ENCODE measurements at places on chromosomes 4 and X. TPM values are rescaled to one million over a fixed set of nuclear protein-coding genes. Genes with fewer than 3 reads are reported as not detected.

DNA sequence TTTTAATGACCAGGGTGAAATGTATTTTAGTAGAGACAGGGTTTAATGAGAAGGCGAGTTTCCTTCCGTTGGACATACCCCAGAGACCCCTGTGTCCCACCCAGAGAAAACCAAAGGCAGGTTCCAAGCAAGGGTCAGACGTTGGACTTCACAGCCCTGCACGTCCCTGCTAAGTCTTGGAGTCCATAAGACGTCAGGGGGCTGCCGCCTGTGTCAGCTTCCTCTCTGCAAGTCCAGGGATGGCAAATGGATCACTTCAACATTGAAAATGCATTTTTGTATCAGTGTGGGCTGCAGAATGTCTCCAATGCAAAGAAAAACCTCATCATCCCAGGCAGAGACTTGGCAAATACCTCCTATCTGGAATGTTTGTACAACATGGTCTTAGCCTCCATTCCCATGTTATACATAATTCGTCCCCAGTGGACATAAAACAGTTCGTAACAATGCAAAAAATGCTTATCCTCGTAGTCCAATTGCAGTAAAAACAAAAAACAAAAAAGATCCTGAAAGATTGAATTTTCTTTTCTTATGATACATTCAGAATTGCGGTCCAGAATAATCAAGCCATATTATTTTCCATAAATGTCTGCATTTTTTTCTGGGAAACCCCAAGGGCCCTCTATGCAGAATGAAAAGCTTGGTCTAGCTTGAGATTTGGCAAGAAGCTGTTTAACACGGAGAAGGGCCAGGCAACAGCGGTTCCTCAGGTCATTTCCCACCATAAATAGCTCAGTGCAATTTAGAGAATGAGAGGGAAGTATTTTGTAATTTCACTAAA is 190.9 kb downstream of the SHOX start:
- no peaks in the 10 kb centered on the region for H3K36me3 ChIP-seq
- H3K4me1 ChIP-seq, result no peaks in the 10 kb centered on the region
- no peaks in the 10 kb centered on the region for H3K27me3 ChIP-seq
- no peak overlapping the region for H3K27ac ChIP-seq
- no peak overlapping the region for H3K4me3 ChIP-seq

Gene MFAP3L
- 5.7 TPM for total RNA-seq

Gene ADH4
- total RNA-seq, result 0.31 TPM

Gene GALNT7
- total RNA-seq, result 9.6 TPM

Gene TCP11X2
- total RNA-seq, result not detected

Gene EVC2
- total RNA-seq, result 0.77 TPM

- H3K27ac ChIP-seq, result peak within 1 kb of the TSS; percentile 100
- peaks cover 41% of the 10 kb centered on the region for H3K36me3 ChIP-seq
- peak; percentile 99 for DNase-seq
Observed at GRCh38 chrX:1391707-1392375, at the start of gene SLC25A6. TSS of gene SLC25A6 (minus strand) at chrX:1392113. CDS start at chrX:1392009, 104 bp downstream.

DNA sequence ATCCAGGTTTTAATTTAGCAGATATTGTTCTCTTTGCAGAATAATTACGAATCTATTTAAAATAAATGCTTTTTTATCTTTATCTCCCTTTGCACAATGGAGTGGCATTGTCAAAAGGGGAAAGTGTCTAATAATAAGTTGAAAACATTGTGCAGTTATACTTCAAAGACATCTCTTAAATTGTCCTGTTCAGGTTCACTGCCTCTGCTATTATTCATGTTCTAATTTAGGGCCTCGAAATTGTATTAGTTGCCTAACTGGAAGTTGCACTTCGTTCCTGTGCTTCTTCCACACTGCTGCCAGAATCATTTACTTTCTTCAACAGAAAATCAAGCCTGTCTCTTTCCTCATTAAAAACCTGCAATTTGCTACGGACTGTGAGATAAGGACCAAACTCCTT is 150.5 kb upstream of the SPRY1 start:
- no peak overlapping the region for H3K4me3 ChIP-seq
- H3K36me3 ChIP-seq, result no peaks in the 10 kb centered on the region
- H3K27me3 ChIP-seq, result no peaks in the 10 kb centered on the region
- H3K27ac ChIP-seq, result peak overlapping the region; percentile 30
- peaks cover 47% of the 10 kb centered on the region for H3K4me1 ChIP-seq

Gene FAM156B
- total RNA-seq, result 6.3 TPM

DNA sequence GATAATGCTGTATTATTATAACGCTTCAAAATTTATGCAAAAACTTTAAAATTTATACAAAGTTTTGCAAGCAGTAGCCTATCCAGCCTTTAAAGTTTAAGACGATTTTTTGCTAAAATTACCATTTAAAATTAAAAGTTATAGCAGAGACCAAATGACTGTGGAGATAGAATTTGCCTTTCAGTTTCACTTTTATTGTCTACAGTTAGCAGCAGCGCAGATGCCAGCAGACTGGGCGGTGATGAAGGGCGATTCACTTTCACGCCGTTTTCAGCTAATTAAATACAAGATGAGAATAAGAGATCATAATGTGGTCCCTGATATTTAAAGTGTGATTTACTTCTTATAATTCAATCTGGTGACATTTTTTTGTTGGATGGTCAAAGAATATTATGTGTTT is 1381.5 kb upstream of the ADGRL3 start:
- H3K4me1 ChIP-seq, result no peaks in the 10 kb centered on the region
- no peaks in the 10 kb centered on the region for H3K27me3 ChIP-seq
- DNase-seq, result no peak

Gene PAGE2
- total RNA-seq, result not detected

GRCh38 chrX:49230500-49231232 is 2.5 kb downstream of the CACNA1F start:
- no peaks in the 10 kb centered on the region for H3K4me1 ChIP-seq
- no peak overlapping the region for H3K4me3 ChIP-seq
- no peaks in the 10 kb centered on the region for H3K36me3 ChIP-seq
- DNase-seq, result peak; percentile 37

DNA sequence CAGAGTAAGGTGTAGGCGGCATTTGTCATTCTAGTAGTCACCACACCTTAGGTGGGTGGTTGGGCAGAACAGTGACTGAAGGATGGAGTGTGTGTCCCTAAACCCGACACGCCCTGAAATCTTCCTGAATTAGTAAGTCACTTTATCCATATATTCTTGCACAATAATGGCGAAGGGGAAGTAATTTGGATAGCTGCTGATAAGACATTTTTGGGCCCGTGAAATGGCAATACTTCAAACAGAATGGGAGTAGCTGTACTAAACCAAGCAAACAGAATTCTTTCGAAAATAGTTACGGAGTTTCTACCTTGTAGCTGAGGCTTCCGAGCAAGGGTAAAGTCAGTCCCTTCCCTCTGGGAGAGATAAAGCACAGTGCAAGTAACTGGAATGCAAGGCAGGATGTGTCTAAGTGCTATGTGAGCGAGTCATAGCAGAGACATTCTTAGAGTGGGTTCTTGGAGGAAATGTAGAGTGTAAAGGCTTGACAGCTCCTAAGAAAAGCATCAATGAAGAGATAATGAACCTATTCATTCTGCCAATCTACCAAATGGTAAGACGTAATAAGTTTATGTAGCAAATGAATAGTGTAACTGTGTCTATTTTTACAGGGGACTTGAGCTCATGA is 72.8 kb downstream of the CLCN5 start:
- no peaks in the 10 kb centered on the region for H3K4me1 ChIP-seq
- no peak overlapping the region for H3K27ac ChIP-seq
- no peak overlapping the region for H3K4me3 ChIP-seq
- H3K27me3 ChIP-seq, result no peaks in the 10 kb centered on the region

Measured in adrenal gland (tissue), 19 donors.